ENCODE measurements at places on chromosomes 3 and 15.

DNA sequence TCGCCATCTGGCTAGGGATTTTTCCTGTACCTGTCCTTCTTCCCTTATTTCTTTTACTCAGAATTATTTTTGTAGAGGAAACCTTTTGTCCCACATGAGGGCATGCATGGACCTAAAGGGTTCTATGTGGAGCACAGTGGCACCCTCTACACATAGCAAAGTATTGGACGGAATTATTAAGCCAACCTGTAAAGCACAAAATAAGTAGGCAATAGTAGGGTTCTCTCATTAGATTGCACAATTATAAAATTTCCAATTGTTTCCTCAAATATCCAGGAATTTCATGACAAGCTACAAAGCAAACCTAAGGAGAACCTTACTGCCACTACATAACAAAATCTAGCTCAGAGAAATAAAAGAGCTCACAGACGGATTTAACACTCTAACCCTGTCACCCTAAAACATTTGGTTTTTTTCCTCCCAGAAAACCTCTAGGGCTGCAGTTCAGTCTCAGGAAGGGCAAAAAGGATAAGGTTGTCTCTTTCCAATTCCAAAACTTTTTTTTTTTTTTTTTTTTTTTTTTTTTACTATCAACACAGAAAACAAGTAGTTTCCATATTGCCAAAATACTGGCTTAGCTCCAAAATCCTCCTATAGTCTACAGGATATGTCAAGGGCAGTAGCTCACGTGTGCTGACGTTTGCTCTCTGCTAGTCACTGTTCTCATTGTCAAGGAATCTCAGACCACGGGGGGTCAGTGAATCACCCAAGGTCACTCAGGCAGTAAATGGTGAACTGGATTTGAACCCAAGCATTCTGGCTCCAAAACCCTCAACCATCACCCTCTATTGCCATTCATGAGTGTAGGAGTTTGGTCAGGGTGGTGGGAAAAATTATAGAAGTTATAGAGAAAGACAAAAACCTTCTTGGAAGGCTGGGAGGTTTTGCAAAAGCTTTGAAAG is 52.3 kb downstream of the NCEH1 start:
- no peak for DNase-seq

GRCh38 chr3:49674497-49674983 is 389 bp downstream of the APEH start:
- no peak for DNase-seq

- no peak for DNase-seq
Observed at GRCh38 chr3:143188881-143189280, 69.3 kb downstream of the CHST2 start.

- DNase-seq: no peak
Observed at GRCh38 chr3:14775563-14775962, 43.2 kb upstream of the FGD5 start.

GRCh38 chr15:22956978-22957260 is 23.2 kb downstream of the CYFIP1 start:
- DNase-seq: no peak

GRCh38 chr3:17505856-17506255 is 236.6 kb downstream of the TBC1D5 start:
- no peak for DNase-seq

DNA sequence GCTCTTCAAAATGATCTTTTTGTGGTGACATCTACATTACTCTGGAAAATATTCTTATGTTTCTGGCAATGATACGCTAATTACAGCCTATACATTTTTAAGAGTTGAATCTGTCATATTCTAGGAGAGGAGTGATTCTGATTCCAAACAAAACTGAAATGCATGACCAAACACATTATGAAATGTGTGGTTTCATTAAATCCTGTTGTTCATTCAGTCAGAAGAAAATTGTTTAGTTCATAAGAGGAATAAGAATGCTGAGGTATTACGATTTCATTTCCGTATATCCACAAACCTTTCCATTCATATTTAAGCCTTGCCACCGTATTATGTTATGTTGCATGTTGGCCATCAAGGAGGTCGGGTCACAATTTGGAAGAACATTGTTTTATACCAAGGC is 345.1 kb downstream of the FEZF2 start:
- DNase-seq: no peak
